ENCODE measurements at places on chromosomes 16 and 17.
A peak's percentile ranks its signal among the peaks of the same experiment; 100 is the strongest.

- peak; percentile 48 for DNase-seq
These were observed 18.3 kb downstream of the CDC42EP4 start for GRCh38 chr17:73293480-73293911.

GRCh38 chr17:8893621-8894201 lies 26.2 kb upstream of the PIK3R6 start:
- no peak for DNase-seq

DNA sequence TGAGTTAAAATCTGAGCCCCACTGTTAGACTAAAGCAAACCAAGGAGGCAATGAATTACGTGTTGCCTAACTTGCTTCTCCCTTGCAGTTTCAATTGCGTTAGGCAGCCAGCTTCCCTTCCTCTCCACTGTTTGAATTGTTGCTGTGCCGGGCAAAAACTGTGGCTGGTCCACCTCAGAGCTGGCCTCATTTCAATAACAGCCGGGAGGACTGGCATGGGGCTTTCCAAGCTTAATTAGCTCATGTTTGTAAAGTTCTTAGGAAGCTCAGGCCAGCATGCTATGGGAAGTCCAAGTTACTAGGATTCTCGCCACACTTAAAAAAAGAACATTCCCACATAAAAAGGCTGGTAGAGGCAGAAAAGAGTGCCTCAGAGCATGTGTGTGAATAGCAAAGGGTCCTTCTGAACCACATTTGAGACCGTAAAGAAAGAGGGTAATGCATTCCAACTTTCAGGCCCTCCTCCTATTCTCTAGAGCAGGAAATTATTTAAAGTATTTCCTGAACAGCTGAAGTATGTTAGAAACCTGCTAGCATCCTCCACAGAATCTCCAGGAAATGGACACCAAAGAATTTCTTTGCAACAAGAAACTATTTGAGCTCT lies 79.0 kb upstream of the SMURF2 start:
- no peak for DNase-seq

DNA sequence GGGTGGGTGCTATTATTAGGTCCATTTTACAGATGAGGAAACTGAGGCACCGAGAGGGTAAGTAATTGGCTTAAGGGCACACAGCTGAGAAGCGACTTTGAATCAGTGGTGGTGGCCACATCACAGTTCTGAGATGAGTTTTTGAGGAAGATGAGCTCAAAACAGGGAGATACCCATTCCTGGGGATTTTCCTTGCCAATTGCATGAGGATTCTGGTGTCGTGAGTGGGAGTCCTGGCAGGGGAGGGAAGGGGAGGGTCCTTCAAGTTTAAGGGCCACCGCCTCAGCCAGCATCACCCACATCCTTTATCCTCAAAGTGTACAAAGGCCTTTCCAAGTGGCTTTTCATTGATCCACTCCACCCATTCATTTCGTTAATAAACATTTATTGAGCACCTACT lies 45.3 kb downstream of the IL21R start:
- no peak for DNase-seq

GRCh38 chr16:31347445-31347844 lies 7.5 kb upstream of the ITGAX start:
- DNase-seq: no peak

GRCh38 chr17:48510761-48511604 lies 19.8 kb downstream of the HOXB1 start:
- no peak for DNase-seq

GRCh38 chr17:52147872-52148271 lies 10.6 kb downstream of the CA10 start:
- DNase-seq: no peak

DNA sequence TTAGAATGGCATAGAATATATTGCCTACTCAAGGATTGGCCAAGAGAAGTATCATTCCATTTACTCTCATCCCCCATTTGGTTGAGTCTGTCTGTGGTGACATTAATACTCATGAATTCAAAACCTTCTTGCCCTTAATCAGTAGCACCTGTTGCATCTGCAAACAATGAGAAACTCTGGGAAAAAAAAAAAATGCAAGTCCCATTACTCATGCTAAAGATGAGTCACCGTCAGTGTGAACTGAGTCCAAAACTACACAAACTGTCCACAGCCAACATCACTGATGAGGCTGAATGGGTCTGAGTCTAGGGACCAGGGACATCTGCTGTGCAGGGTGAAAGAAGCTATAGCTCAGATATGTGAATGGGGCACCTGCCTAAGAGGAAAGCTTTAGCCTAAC lies 96.9 kb upstream of the ADAMTS18 start:
- DNase-seq: no peak

GRCh38 chr16:50408001-50408561 lies 39.3 kb upstream of the BRD7 start:
- DNase-seq: no peak

DNA sequence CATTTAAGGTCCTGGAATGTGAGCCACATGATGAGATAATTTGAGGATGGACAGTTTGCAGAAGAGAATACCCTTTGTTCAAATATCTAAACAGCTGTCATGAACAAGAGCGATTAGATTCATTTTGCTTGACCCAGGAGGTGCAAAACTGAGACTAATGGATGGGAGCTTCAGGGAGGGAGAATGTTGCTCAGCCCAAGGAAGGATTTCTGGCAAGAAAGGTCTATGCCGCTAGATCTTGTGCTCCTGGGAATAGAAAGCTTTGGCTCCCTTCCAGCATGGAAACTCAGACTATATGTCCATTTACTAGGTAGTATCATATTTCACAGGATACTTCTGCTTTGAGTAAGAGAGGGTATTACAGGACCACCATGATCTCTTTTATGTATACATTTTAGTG lies 14.8 kb upstream of the CDH11 start:
- DNase-seq: no peak

DNA sequence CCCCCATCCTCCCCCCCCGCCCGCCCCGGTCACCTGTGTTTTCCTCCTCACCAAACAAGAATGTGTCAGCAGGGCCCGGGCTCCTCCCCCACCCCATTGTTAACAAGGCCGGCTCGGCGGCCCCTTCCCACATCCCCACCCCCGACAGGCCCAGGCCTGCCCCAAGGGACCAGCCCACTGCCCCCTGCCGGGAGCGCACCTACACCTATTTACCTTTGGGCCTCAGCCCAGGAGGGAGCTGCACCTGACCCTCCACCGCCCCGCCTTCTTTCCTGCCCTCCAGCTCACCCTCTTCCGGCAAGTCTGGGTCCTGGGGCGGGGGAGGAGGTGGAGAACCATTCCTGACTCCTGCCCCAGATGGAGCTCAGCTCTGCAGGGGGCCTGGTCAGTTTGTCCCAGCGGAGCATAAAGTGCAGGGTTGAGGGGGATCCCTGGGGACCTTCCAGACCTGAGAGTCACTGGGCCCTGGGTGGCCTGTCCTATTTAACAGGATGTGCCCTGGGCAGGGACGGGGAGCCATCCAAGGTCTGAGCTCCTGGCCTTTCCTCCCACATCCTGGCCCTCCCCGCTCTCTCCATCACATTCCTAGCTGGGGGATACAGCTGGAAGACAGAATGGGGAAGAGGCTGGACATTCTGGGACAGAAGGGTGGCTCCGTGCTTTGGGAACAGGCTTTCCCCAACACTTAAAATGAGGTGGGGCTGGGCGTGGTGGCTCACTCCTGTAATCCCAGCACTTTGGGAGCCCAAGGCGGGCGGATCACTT lies 8.3 kb downstream of the FOXJ1 start:
- no peak for DNase-seq

- DNase-seq: no peak
These were observed 726 bp upstream of the C1QTNF1 start for GRCh38 chr17:79023180-79023705.

GRCh38 chr16:26667307-26667706 lies 399.4 kb upstream of the C16orf82 start:
- no peak for DNase-seq

DNA sequence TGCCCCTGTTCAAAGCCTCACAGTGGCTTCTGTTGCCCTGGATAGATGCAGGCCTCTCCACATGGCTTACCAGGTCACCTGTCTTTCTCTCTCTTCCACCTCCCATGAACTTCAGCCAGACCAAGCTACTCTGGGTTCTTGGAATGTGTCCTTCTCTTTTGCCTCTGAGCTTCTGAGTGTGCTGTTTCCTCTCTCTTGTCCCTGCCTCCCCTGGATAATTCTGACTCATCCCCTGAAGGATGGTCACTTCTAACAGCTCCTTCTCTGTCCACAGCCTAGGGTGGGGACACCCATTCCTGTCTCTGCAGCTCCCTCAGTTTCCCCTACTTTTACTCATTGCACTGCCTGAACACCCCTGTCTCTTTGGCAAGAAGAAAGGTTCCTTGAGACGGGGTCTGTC lies 2.9 kb downstream of the GUCY2D start:
- no peak for DNase-seq

DNA sequence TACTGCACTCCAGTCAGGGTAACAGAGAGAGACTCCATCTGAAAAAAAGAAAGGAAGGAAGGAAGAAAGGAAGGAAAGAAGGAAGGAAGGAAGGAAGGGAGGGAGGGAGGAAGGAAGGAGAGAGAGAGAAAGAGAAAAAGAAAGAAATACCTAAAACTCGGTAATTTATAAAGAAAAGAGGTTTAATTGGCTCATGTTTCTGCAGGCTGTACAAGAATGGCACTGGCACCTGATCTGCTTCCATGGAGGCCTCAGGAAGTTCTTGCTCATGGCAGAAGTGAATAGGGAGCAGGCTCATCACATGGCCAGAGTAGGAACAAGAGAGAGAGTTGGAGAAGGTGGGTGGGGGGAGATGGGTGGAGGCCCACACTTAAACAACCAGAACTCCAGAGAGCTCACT lies 215.2 kb upstream of the IRX3 start:
- DNase-seq: no peak

DNA sequence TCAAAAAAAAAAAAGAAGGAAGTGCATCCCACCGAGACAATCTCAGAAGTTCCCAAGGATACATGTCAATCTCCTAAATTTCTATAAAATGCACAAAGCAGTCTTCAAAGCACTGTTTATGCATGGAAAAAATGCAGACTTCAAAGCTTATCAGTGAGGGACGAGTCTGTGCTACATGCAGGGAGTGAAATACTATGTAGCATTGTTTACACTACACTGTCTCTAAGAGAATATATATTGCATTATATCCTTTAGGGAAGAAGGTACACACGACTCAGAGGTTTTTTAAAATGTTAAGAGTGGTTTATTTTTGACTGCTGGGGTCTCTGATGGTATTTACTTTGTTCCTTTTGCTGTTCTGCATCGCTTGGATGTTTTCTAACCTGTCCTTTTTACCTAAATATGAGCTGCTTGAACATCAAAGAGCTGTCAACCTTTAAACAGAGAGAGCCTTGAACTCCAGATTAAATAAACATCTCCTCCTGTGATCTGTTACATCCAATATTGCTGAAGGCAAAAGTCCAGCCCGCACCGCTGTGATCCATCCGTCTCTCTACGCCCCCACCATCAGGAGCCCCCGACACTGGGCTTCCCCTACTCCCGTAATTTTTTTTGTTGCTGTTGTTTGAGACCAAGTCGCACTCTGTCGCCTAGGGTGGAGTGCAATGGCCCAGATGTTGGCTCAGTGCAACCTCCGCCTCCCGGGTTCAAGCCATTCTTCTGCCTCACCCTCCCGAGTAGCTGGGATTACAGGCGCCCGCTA lies 1.4 kb downstream of the FBXO31 start:
- DNase-seq: no peak

- no peak for DNase-seq
These were observed 23.3 kb downstream of the LIMD2 start for GRCh38 chr17:63676584-63676983.

DNA sequence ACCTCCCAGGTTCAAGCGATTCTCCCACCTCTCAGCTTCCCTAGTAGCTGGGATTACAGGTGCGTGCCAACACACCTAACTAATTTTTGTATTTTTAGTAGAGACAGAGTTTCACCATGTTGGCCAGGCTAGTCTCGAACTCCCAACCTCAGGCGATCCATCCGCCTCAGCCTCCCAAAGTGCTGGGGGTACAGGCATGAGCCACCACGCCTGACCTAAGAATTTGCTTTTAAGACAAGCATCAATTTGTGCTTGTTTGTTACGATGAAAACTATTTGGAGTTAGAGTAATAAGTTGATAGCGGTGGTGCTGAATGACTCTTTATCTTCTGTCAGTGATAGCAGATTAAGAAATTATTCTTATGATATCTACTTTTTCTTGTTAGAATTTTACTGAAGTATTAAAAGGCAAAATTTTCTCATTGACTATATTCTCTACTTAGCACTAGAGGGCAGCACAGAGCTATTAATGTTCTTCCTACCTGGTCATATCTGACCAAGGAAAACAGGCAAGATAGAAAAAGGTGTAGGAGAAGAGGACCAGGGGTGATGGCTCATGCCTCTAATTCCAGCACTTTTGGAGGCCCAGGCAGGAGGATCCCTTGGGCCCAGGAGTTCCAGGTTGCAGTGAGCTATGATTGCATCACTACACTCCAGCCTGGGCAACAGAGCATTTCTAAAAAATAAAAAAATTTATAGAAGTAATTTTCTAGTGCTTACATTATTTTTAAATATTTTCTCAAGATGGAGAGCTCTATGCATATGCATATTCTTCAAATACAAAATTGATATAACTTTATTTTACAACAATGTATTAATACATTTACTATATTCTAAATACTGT lies 24.5 kb downstream of the STXBP4 start:
- DNase-seq: no peak

- DNase-seq: peak; percentile 45
These were observed 18.8 kb downstream of the POLR3K start for GRCh38 chr16:34648-34987.

- DNase-seq: no peak
These were observed 5.6 kb downstream of the SPATA32 start for GRCh38 chr17:45256114-45256966.

GRCh38 chr16:24504472-24505345 lies 34.7 kb upstream of the RBBP6 start:
- peak; percentile 60 for DNase-seq

GRCh38 chr17:44004761-44005526 lies 522 bp downstream of the NAGS start:
- DNase-seq: no peak

DNA sequence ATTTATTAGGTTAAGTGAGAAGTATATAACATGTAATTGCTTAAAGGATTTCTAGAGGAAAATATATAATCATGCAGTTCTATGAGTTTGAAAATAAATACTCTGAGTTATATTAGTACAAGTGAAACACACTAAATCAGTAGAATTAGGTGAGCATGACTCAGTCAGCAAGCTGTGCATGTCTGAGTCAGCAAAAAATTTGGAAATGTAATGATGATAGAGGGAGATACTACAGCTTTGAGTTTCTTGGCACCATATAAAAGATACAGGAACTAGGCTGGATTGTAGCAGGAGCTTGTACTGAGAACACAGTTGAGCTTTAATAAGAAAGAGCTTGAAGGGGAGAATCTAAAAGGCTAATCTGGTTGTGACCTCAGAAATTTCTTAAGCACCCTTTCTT lies 1224.6 kb downstream of the CDH8 start:
- DNase-seq: no peak

GRCh38 chr16:66469947-66470546 lies 43.0 kb downstream of the BEAN1 start:
- no peak for DNase-seq

- no peak for DNase-seq
These were observed 4.7 kb downstream of the HS3ST6 start for GRCh38 chr16:1913327-1914083.

GRCh38 chr17:60508384-60508980 lies 17.6 kb downstream of the APPBP2 start:
- no peak for DNase-seq

- DNase-seq: no peak
These were observed 8.7 kb downstream of the CCL17 start for GRCh38 chr16:57413301-57413730.

Measured in HL-60 (cell line).